WTC11 (cell line): ENCODE measurements at places on chromosomes 3 and 15. TPM values are rescaled to one million over a fixed set of nuclear protein-coding genes. Genes with fewer than 3 reads are reported as not detected.

Gene MESP1
- total RNA-seq: 0.32 to 0.50 TPM (median 0.41 TPM) in 3 replicates

Gene XCR1
- total RNA-seq: 0.02 to 0.25 TPM in 2 of 3 replicates, not detected in the other

GRCh38 chr3:171643033-171643432 is 167.2 kb downstream of the PLD1 start:
- no peaks in the 10 kb centered on the region for H3K36me3 ChIP-seq
- no peaks in the 10 kb centered on the region for H3K4me1 ChIP-seq
- no peaks in the 10 kb centered on the region for H3K27me3 ChIP-seq
- no peak overlapping the region for H3K27ac ChIP-seq
- no peak for DNase-seq

DNA sequence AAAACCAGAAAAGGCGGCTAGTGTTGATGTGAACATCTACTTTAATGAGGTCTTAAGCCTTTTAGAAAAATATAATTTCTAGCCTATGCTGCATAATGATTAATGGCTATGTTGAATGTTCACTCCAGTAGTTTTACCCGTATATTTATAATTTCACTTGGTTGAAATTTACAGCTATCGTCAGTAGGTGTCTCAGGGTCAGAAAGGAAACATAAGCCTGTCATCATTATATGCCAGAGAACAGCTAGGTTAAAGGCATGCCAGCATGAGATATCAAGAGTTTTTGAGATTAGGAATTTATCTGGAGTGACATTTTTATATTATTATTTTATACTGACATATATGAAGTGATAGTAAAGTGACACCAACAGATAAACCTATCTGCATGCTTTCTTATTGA is 904.1 kb downstream of the OTOL1 start:
- H3K36me3 ChIP-seq: peaks cover 8% of the 10 kb centered on the region; the same call in 1 of the 2 replicates
- no peak overlapping the region for H3K27ac ChIP-seq
- no peaks in the 10 kb centered on the region for H3K27me3 ChIP-seq
- DNase-seq: no peak
- H3K4me3 ChIP-seq: no peak overlapping the region

GRCh38 chr15:55118344-55118870 is 78.3 kb downstream of the RSL24D1 start:
- no peak overlapping the region for H3K27ac ChIP-seq
- peaks cover 8% of the 10 kb centered on the region for H3K4me1 ChIP-seq
- H3K27me3 ChIP-seq: no peaks in the 10 kb centered on the region
- H3K36me3 ChIP-seq: no peaks in the 10 kb centered on the region

DNA sequence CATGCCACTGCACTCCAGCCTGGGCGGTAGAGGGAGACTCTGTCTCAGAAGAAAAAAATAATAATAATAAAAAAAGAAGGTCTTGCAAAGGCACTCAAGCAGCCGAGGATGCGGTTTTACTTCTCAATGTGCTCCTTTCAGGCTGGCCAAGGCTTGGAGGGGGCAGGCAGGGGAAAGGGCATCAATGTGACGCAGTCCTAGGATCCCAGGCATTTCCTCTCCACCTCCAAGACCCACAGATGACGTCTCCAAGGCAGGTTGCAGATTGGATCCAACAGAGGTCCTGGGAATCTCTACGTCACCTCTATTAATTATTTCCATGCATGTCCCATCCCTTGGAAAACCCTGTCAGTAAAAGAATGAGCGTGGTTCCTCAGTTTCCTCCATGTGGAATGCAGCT is 56.2 kb downstream of the FAM43A start:
- H3K4me1 ChIP-seq: peaks cover 13% of the 10 kb centered on the region
- no peak overlapping the region for H3K4me3 ChIP-seq
- H3K27me3 ChIP-seq: no peaks in the 10 kb centered on the region
- no peak for DNase-seq
